ENCODE measurements at places on chromosomes 7 and 10.

- no peak for DNase-seq
These were observed 191.3 kb upstream of the CDCA7L start for GRCh38 chr7:22137026-22137425.

DNA sequence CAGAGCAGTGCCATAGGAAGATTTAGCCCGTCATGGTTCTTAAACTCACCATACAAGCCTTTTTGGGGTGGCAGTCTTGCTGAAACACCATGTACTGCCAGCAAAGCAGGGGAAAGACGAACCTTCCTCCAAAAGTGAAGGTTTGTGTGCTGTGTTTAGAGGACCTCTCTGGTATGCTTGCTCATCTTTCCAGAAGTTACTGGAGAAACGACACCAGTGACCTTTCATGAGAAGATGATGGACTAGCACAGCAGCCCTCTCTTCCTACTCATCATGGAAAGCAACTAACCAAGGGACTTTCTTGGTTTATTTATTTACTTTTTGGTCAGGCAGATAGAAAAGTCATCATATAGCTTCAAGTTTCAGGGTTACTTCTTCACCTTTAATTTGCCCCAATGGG lies 247.4 kb downstream of the PTEN start:
- no peak for DNase-seq

- no peak for DNase-seq
These were observed 456 bp upstream of the ACHE start for GRCh38 chr7:100895956-100896731.

GRCh38 chr7:129285111-129285510 lies 60.3 kb downstream of the AHCYL2 start:
- DNase-seq: no peak

- no peak for DNase-seq
These were observed 96.8 kb downstream of the DNAJB6 start for GRCh38 chr7:157433628-157434027.

- no peak for DNase-seq
These were observed 727 bp downstream of the RET start for GRCh38 chr10:43077421-43078171.

- no peak for DNase-seq
These were observed 59.9 kb downstream of the SLC29A4 start for GRCh38 chr7:5342631-5343030.

DNA sequence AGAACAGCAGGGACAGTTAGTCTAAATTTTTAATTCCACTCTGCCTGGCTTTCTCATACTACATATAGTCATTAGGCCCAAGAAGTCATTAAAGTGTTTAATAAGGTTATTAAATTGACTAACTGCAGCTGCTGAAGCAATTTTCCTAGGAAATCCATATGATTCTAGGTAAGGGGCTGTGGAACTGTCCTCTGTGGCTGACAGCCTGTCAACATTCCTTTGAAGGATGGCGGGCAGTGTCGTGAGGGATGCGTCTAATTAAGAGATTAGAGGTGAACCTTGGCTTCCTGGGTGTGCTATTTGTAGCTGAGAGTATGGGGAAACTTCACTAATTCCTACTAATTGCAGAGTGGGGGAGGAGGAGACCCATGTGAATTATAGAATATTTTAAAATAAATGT lies 64.6 kb downstream of the SNX10 start:
- DNase-seq: no peak

- DNase-seq: no peak
These were observed 452.8 kb downstream of the PTPRN2 start for GRCh38 chr7:158134824-158135223.

DNA sequence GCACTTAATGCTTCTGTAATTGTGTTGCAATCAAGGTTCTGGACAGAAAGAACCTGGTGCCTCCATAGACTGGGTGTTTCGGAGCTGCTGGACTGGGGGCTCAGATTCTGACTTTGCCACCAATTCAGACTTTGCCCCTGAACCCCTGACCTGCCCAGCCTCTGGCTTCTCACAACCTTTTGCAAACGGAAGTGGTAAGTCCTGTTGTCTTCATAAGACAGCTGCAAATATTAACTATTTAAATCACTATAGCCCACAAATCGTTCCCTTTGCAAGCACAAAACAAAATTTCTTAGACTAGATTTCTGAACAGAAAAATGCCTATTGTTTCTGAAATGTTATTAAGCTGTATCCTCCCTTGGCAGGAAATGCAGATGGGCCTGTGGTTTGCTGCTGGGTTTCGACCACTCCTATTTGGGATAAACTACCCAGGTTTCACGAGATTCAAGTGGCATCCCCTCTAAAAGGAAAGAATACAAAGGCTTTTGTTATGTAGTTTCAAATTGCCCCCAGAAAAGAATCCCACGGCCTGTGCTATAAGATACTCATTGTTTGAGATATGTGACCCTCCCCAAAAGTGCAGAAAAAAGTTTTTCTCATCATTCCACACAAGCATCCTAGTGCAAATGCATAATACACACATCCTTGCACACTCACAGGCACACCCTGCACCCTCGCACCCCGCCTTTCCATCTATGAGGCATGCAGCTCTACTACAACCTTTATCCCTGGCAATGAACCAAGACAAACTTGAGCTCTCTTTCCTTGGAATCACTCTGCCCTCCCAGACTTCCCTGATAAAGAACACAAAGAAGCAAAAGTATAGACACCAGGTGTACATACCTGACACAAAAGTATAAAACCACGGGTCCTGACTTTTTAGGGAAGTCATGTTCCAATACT lies 209.1 kb downstream of the PRPF18 start:
- no peak for DNase-seq

DNA sequence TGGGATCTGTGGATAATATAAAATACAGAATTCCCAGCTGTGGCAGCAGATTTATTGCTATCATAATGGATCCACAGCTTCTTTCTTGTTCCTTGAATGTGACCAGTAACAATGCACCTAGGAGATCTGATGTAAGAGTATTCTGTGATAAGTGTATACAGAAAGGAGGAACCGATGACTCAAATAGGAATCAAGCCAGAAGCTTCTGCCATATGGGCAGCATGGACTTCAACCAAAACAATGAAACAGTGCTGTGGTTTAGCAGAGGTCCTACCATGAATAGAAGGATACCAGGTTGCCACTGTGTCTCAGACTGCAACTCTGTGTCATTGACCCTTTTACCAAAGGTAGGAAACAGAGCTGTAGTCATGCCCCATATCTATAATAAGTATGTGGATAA lies 81.8 kb downstream of the PTPRZ1 start:
- DNase-seq: no peak

DNA sequence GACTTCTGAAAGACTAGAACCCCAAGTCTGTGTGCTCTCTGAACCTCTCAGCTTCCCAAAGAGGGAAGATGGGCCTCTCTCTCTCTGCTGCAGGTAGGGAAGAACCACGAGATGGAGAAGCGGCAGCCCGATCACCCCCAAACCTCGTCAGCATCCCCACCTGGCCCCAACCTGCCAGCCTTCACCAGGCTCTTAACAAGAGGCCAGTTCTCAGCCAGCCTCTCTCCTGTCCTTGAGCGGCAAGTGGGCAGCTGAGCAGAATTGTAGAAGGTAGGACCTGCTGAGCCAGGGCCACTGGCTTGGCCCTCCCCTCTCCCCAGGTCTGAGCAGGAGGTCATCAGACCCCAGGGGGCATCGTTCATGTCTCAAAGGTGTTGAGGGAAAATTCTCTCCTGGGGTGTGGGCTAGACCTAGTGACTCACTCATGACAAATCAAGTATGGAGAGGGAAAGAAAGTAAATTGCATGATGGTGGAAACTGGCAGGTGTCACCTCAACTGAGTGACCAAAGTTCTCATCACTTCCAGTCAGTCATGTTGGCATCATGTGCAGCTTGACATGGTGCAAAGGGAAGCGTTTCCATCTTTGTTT lies 92.0 kb upstream of the GPR26 start:
- no peak for DNase-seq

DNA sequence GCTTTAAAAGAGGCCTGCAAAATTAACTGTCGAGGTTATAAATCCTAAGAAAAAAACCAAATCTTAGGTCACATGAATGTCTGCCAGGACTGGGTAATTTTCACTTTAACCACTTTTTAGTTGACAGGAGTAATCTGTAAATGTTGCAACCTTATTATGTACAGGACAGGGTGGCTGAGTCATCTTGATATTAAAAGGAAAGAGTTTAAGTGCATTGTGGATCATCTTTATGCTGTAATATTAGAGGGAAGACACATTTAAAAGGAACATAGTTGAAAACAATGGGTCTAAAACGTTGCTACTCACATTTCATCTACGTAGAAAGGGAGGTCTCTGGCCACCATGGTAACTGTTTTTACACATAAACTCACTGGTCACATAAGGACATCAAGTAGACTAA lies 115.5 kb downstream of the LSMEM1 start:
- no peak for DNase-seq

DNA sequence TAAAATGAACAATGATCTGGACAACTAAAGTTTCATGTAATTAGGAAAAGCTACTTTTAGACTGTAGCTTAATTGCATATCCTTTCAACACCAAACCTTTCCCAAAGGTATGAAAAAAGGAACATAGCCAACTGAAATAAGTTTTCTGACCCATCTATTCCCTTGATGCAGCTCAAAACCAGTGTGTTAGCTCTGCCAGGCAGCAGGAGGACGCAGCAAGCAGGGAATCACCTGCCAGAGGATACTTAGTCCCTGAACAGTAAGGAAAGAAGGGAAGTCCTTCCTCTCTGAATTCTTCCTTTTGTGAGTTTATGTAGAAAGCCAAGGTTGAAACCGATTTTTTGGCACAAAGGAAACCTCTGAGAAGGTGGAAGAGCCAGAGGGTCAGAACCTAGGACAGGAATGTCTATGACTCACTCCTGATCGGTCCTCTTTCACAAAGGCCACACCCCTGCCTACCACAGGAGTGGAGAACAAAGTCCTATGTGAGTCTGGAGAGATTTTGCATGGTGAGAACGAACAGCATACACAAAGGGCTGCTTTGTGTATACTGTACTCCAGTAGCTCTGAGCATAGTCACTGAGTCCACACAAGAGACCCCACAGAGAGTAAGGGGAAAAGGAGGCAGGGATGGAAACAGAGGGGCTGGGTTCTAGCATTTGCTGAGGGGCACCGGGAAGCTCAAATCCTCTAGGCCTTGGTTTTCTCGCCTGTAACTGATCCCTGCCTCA lies 68.8 kb upstream of the GSDME start:
- no peak for DNase-seq

- peak; percentile 35 for DNase-seq
These were observed 2.5 kb downstream of the PRR15 start for GRCh38 chr7:29565982-29566746.

- DNase-seq: no peak
These were observed 22.5 kb upstream of the VAX1 start for GRCh38 chr10:117160567-117160966.

GRCh38 chr7:44280993-44281721 lies 44.2 kb downstream of the CAMK2B start:
- DNase-seq: no peak

GRCh38 chr7:134778941-134779740 lies at the start of gene CALD1:
TSS of gene CALD1 (plus strand) at chr7:134779634. CDS start at chr7:134867734, 88,100 bp downstream.
- DNase-seq: no peak

DNA sequence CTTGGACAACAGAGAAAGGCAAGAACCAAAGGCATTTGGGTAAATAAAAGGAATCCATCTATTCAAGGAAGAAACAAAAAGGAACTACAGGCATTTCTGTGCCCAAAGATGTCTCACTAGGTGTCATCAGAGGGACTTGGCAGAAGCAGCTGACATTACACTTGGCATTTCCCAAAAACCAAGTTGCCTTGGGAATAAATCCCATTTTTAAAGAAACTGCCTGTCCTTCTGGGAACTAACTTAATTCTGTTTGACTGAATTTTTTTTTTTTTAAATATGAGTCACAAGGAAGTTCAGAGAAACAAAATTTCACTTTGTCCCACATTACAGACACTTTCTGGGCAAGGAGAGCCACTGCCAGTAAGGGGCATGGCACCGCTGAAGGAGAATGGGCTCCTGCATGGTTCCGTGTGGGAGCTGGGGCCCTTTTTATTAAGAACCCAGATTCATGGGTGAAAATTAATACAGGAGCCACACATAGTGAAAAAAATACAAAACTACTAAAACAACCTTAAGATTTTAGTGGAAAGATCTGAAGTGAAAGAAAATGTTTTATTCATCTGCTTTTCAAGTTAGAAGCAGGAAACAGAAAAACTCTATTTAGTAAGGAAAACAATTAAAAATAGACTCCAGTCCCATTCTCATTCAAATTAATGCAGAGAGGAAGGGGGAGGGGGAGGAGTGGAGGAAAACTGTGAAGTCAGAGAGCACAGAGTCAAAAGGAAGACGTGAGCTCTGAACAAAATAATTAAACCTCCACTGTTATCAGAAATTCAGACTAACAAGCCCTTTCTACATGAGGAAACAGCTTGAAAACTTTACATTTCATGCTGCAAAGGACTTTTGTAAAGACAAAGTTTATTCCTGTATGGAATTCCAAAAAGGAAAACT lies 118.4 kb upstream of the PDLIM1 start:
- no peak for DNase-seq

GRCh38 chr7:4134631-4135030 lies 547.5 kb upstream of the FOXK1 start:
- DNase-seq: no peak

GRCh38 chr7:55521917-55522902 lies 50.1 kb downstream of the VOPP1 start:
- DNase-seq: no peak

GRCh38 chr7:22481726-22482125 lies 18.3 kb downstream of the STEAP1B start:
- no peak for DNase-seq

DNA sequence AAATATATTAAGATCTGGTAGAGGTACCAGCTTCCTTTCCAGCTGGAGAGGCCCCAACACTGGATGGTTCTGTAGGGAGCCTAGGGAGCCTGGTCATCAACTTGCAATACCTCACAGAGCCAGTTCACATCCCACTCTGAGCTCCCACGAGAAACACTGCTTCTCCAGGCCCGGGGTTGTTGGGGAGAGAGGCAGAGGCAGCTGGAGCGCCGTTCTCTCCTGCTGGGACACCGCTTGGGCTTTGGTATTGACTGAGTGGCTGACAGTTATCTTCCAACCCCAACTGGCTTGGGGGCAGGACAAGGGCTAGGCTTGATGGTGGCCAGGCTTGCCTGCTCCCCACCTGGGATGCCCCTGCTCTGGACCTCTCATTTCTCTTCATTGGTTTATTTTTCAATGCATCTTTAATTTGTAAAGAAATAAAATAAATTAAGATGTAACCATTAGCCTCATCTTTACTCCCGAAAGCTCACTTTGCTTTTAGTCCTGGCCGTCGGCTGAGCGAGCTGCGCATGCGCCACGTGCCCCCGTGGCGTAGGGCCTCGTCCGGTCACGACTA lies 10.0 kb upstream of the CHCHD1 start:
- DNase-seq: no peak

DNA sequence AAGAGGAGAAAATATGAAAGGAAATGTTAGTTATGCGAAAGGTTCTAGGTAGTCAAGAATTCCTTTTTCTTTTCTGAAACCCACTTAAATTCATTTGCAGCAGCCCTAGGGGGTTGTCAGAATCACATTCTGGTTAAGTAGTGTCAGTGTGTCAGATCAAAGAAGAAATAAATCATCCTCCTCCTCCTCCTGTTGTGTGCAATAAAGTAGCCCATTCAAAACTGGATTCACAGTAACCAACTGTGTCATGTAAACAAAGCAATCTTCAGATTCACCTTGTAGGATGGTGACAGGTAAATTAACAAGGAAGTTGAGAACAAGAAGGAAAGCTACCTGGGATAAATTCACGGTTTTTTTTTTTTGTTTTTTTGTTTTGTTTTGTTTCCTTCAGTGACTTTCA lies 127.5 kb downstream of the NSUN6 start:
- DNase-seq: no peak
